Mesenteric fat pad (tissue), 1 donor: ENCODE measurements at places on chromosomes 3 and 15. TPM values are rescaled to one million over a fixed set of nuclear protein-coding genes. Genes with fewer than 3 reads are reported as not detected.

The CADPS gene
- 0.45 TPM for total RNA-seq

The NRG4 gene
- total RNA-seq = not detected

The NLGN1 gene
- 6.5 TPM for total RNA-seq

DNA sequence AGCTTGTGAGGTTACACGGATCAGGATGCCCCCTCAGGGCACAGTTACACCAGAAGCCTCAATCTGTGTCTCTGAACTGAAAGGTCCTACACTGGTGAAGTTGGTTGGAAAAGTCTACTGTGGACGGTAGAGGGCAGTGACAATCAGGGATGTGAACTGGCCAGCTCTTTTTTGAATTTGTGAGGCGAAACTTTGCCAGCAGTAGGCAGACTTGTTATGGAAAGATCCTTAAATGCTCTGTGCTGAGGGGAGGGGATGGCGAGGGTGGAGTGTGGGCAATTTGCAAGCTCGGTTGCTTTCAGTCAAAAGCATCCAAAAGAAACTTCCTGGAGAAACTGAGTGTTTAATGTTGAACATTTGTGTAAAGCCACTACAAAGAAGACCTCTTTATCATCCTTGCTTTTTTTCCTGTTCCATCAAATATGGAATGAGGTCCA lies 127.4 kb upstream of the ABHD17C start:
- no peak for DNase-seq

- no peak for DNase-seq
These were observed 78.9 kb upstream of the ZNF280D start for GRCh38 chr15:56812221-56812620.

- no peak for DNase-seq
These were observed 641.8 kb downstream of the FHIT start for GRCh38 chr3:60609446-60609845.
